ENCODE measurements at places on chromosomes 3 and 15. TPM values are rescaled to one million over a fixed set of nuclear protein-coding genes. Genes with fewer than 3 reads are reported as not detected.

Gene GOLGA8G
- 0.66 TPM for total RNA-seq

Gene RTP3
- not detected for total RNA-seq

Gene IL17RE
- total RNA-seq, result 0.81 TPM

Gene ITGA11
- 3.8 TPM for total RNA-seq

Gene PLA2G4D
- not detected for total RNA-seq

Gene GOLGA8T
- not detected for total RNA-seq

Gene SLC6A20
- total RNA-seq, result 0.35 TPM

Gene SI
- not detected for total RNA-seq

Gene MB21D2
- 9.8 TPM for total RNA-seq

Gene ITIH4
- total RNA-seq, result 7.0 TPM

Gene CHRNA5
- 0.93 TPM for total RNA-seq

Gene FANCD2OS
- 0.77 TPM for total RNA-seq

Gene GOLGA8R
- 3.2 TPM for total RNA-seq

Gene PP2D1
- not detected for total RNA-seq

Gene CCDC33
- not detected for total RNA-seq

Gene NEO1
- total RNA-seq, result 40.0 TPM

Gene EPHB3
- total RNA-seq, result 10.6 TPM

Gene EXD1
- total RNA-seq, result not detected

Gene TTLL13
- total RNA-seq, result not detected

Gene SERPINI1
- 13.1 TPM for total RNA-seq

Gene STAC
- total RNA-seq, result 3.1 TPM

Gene RAB43
- 17.9 TPM for total RNA-seq

Gene NEK11
- 6.6 TPM for total RNA-seq

Gene ALDH1A3
- 93.5 TPM for total RNA-seq

Gene SLC28A1
- total RNA-seq, result not detected

Gene SNX4
- 36.1 TPM for total RNA-seq

Gene B3GALNT1
- total RNA-seq, result 6.1 TPM

Gene IL20RB
- 0.62 TPM for total RNA-seq

Gene TMEM45A
- 17.5 TPM for total RNA-seq

Gene IL17RD
- 15.9 TPM for total RNA-seq

Gene MGLL
- total RNA-seq, result 46.4 TPM

Gene ALS2CL
- 10.4 TPM for total RNA-seq
